ENCODE measurements at places on chromosomes 4 and X.

GRCh38 chrX:115588179-115588578 lies 27.2 kb downstream of the PLS3 start:
- DNase-seq = no peak

DNA sequence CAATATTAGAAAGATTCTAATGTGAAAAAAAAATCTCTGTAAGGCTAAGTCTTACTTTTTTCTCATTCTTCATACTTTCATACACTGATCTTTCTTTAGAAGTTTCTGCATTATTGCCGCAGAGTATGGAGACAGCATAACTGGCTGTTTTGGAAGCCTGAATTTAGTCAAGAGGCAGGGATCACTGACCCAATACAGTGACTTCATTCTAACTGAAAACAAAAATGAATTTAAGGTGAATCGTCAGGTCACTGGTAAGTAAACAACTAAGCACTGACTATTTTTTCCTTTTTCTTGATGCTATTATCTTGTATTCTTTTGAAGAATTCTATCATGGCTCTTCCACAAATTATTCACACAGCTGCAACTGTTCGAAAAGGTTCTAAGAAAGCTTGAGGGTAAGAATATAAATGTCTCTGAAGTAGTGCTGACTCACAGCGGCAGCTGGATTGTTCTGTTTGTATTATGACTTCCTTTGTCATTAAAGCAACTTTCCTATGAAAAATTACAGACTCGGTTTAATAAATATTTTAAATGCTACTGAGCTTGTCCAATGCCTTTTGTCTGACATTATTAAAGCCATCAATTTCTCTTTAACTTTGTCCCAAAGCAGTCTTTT lies 609.3 kb downstream of the FSTL5 start:
- no peak for DNase-seq

GRCh38 chr4:102826105-102826889 lies 1.1 kb downstream of the UBE2D3 start:
- no peak for DNase-seq

DNA sequence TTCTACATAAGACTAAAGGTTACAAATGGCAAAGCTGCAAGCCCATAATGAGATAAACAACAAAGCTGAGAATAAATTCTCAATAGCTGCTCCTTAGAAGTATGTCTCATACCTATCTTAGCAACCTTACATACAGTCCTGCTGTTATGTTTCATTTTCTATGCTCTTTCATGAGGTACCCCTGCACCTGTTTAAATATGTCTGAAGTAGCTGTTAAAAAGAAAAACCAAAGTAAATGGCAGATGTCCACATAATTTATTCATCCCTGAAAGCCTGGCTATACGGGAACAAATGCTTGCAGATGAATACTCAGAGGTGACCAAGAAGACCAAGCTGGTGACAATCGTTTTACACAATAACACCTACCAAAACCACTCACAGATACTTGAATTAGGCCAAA lies 22.5 kb downstream of the PPA2 start:
- no peak for DNase-seq

DNA sequence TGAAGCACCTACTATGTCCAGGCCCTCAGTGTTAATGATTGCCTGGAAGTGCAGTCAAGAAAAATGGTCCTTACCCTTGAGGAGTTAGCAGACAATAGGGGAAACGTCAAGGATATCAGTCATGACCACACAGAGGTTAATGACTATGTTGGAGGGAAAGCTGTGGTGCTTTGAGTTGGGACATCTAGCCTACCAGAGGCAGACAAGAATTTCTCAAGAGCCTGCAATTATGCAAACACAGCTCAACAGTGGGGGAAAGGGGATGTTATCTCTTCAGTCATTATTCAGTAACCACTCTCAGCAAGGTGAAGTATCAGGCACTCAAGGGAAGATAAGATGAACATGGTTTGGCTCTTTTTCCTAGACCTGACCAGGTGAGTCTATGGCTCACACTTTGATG lies 7.0 kb upstream of the FGFBP1 start:
- DNase-seq = no peak

DNA sequence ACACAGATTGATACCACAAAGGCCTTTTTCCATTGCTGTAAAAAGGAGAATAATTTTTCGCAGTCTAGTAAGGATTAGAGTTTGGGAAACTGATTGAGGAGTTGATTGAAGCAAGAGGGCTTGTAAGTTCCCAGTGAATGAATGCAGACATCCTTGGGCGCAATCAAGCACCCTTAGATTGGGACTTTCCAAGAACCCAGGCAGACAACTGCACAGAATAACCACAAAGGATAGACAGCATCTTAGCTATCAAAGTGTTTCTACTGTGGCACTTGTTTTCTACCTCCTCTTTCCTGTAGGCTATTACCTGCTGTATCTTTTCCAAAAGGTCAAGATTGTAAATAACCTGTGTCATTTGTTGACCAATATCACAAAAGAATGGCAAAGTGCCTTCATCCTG lies 2.6 kb downstream of the COX18 start:
- DNase-seq = no peak

DNA sequence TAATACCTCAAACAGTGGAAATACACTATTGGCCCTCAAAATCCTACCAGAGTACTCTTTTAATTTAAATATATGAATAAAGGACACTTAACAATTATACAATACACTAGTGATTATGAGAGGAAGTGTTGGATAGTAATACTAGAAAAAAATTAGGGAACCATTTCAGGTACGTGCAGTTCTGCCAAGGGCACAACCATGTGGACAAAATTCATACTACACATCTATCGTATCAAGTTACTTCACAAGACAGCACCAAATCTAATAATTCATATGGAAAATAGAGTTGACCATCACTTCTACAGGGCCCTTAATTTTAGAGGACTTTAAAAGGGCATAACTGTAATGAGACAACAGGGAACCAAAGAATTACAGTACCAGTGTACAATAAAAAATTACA lies 69.2 kb upstream of the ZCCHC13 start:
- no peak for DNase-seq

- no peak for DNase-seq
Observed at GRCh38 chrX:111460607-111461006, 48.6 kb upstream of the DCX start.

DNA sequence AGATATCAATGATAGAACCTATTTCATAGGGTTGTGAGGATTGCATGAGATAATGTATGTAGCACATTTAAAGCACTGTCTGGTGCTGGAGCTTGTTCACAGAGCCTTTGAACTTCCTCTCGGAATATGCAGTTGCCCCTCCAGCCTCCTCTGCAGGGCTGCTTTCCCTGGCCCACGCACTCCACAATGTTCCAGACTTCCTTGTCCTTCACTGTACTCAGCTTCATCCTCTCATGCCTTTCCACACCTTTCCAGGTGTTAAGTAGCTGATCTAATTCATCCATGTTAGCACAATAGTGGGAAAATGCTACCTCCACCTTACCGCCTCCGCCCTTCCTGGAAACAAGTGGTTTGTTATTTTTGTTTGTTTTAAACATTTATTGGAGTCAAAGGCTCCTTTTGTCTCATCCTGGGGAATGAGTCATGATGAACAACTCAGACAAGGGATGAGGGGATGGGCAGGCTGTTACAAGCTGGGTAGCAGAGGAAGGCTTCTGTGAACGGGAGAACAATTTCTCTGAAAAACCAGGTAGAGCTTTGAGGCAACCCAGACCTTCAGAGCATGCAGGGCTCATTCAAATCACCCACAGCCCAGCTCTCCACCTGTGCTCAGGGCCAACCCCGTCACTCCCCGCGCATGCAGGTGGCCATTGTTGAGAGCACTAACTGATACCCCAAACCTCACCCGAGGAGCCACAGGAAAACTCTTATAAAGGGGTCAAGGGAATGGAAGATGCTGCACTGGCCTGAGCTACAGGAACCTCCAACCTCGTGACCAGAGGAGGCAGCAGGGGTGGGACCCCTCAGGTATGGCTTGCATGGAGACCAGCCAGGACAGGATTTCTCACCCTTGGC lies 84.9 kb upstream of the TBL1X start:
- no peak for DNase-seq

GRCh38 chr4:138832563-138832962 lies 183.0 kb upstream of the NOCT start:
- DNase-seq = no peak

GRCh38 chr4:45477311-45477733 lies 646.5 kb downstream of the GABRG1 start:
- DNase-seq = no peak

GRCh38 chr4:114997576-114998247 lies 115.7 kb downstream of the NDST4 start:
- DNase-seq = no peak

DNA sequence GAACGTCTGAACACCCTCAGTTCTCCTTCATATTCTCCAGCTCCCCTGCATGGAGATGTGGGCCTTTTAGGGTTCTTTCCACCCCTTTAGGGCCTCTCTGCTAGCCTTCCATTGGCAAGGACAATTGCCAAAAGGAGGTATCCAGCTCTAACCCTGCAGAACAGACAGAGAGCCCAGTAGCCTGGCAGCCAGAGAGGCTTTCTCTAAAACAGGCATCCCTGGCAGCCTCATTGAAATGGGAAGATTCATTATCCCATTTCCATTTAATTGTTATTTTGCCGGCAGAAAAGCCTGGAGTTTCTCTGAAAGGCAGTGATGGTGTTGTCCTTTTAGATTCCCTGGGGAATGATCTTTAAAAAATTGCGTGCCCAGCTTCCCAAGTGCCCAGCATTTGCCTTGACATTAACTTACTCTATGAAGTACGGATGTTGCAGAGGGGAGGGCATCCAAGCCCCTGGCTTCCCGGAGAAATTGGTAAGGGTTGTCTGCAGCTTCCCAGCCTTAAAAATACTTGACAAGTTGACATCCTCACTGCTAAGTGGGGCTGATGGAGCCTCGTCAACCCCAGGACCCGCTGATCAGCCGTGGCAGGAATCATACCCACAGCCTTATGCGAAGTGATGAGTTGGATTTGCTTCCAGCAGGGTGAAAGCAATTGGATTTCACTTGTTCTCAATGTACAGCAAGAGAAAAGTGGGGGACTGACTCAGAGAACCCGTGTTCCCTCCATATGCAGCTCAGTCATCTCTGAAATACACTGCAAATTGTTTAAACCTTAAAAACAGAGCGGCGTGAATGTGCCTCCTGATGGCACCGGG lies 244.1 kb downstream of the CRLF2 start:
- no peak for DNase-seq

GRCh38 chr4:94237271-94237670 lies 29.6 kb downstream of the SMARCAD1 start:
- DNase-seq = no peak

DNA sequence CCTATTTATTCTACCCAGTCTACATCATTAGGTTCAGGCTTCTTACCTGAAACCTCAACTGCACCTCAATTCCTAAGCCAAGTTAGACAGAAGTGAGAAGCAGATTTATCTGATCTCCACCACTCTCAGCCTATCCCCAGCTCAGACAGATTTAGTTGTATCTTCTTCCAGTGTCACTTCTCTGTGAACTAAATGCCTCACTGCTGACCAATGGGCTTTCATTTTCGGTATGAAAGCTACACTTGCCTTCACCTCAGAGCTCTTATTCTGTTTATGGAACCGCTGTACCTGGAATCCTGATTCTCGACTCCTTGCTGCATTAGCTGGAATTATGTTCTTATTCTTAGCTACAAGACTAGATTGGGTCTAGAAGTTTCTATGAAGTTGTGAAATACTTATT lies 833.2 kb downstream of the CCSER1 start:
- DNase-seq = no peak

DNA sequence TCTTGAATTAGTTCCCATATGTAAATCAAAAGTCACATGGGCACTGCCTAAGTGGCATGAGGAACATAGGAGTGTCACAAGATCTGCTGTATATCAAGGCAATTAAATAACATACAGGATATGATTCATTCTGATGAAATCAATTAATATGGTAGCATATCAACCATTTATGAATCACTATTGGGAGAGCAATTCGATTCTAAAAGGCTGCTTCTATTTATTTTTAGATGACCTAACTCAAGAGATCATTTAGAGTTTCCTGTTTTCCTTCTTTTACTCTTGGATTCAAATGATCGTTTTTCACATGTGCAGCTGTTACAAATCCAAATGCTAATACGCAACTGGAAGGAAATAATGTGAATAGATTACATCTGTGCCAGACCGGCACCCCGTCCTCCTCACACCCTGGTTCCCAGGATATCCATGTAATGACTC lies 81.9 kb downstream of the HCCS start:
- no peak for DNase-seq

- DNase-seq = no peak
Observed at GRCh38 chrX:80572636-80573035, 152.4 kb downstream of the TENT5D start.

GRCh38 chr4:51859476-51860031 lies 16.6 kb downstream of the DCUN1D4 start:
- no peak for DNase-seq

DNA sequence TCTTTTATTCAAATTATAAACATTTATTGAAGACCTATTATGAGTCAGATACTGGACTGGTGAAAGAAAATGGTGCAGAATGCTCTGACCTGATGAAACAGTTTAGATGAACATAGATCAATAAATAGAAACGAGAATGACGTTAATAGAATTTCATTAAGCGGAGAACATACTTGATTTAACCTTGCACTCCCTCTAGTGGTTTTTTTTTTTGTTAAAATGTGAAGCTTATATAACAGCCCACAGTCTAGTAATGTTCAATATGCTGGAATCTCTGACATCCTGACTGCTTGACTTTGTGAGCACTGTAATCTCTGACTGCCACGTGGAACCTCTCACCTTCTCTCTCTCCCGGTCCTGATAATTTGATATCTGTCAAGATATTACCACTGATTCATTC lies 32.3 kb downstream of the HDAC8 start:
- no peak for DNase-seq

- DNase-seq = no peak
Observed at GRCh38 chrX:47644557-47645091, 5.7 kb downstream of the ELK1 start.

GRCh38 chr4:140640150-140640748 lies 71.5 kb upstream of the UCP1 start:
- DNase-seq = no peak

DNA sequence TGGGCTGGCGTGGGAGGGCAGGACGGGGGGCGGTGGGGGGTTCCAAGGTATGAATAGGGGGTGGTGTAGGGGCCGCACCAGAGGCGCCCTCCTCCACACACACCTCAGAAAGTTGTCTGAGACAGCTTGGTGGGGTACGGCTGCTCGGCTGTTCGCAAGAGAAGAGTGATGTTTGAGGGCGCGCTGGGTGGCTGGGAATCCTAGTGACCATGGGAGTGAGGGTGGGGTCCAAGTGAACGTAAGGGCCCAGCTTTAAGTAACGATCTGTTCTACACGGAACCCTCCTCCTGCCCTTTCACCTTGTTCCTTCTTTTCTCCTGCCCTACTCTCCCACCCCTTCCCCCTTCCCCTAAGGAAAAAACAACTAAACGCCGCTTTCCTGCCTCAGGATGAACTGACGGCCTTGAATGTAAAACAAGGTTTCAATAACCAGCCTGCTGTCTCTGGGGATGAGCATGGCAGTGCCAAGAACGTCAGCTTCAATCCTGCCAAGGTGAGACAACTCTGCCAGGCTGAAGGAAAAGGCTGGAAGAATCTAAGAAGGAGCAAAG lies 664 bp downstream of the MED12 start:
- DNase-seq = no peak
